Breast epithelium (tissue), 4 donors: ENCODE measurements at places on chromosomes 11 and 22.

GRCh38 chr11:126350836-126351235 lies 4.7 kb upstream of the ST3GAL4 start:
- no peak for DNase-seq

- no peak for DNase-seq
These were observed 20.9 kb upstream of the PARVG start for GRCh38 chr22:44159811-44160210.

DNA sequence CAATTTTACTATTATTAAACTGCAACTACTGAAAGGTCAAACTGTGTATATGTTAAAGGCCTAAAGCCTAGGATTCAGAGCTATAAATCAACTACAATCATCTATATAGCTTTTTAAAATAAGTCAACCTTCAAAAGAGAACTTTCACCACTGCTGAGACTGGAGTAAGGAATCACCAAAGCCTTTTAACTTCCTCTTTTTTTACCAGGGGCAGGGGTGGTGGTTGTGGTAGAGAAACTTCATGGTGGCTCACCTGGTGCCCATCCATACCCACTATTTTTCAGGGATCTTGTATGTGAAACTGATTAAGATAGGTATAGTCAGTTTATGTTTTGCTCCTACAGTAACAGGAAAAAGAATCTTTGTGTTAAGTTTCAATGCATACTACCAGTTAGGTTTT lies 31.5 kb downstream of the TSG101 start:
- DNase-seq, result no peak

DNA sequence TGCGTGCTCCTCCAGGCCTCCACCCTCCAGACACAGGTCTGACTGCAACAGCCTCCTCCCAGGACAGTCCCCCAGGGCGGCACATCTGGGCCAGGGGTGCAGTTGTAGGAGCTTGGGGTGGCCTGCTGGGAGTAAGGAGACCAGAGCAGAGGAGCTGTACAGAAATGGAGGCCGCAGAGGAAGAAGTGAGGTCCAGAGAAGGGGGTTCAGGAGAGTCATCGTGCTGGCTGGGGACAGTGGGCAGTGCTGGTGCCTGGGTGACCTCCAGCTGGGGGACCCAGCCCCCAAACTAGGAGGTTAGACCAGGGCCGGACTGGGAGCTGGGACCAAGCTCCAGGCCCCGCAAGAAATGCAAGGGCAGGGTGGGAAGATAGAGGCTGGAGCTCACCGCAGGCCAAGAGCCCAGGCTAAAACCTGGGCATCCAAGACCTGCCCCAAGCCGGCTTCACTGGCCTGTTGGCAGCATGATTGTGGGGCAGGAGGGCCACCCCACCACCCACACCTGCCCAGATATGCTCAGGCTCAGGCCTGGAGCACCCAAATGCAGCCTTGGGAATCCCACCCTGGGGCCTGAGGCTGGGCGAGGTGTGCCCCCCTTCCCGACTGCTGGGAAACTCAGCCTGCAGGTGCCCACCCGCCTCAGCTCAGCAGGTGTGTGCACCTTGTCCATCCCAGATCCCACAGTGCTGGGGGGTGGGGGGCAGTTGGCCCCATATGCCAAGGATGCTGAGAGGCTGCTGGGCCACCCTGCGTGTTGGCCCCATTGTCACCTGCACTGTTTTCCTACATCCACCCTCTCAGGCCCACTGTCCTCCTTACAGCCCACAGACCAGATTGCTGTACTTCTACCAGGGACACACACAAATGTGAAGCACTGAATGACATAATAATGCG lies 96.9 kb downstream of the MORC2 start:
- peak; percentile 36 for DNase-seq

DNA sequence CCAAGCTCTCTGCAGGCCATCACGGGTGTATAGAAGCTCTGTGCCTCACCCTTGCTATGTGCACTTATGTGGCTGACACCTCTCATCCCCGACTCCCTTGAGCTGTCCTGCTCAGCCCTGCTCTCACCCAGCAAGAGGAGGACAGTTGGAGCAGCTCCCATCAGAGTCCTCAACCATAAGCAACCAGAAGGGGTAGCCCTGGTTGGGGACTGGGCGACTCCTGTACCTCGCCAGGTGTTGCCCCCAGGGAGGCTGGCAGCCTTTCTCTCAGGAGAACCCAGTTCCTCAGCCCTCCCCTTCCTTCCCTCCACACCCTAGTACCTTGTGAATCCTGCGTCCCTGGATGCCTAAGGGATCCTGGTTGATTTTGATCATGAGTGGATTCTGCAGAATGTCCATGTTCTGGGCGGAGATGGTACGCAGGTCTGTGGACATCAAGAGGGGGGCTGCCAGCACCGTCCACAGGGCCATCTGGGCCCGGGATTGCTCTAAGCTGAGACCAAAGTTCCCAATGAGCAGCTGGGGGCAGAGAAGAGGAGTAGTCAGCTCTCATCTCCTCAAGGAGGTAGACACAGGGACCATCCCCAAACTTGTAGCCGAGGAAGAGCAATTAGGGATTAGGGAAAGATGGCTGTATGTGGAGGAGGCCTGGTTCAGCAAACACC lies 8.0 kb downstream of the NAGA start:
- DNase-seq, result no peak

DNA sequence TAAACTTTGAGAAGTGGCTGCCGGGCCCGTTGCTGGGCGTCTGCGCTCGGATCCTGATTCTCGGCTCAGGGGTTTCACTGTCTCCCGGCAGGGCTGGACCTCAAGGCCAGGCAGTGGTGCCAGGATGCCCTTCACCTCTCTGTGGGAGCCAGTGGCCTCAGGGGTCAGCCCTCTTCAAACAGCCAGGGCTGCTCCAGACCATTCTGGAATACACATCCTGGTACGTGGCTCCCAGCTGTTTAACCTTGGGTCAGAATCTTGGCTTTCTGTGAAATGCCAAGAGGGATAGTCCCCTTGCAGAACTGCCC lies 70.5 kb downstream of the MPPED1 start:
- no peak for DNase-seq

GRCh38 chr11:66050581-66051231 lies 1.5 kb upstream of the SF3B2 start:
- no peak for DNase-seq

- no peak for DNase-seq
These were observed 2.5 kb downstream of the OR6X1 start for GRCh38 chr11:123751781-123752180.

GRCh38 chr11:69905611-69906452 lies 86.6 kb upstream of the FGF3 start:
- no peak for DNase-seq

DNA sequence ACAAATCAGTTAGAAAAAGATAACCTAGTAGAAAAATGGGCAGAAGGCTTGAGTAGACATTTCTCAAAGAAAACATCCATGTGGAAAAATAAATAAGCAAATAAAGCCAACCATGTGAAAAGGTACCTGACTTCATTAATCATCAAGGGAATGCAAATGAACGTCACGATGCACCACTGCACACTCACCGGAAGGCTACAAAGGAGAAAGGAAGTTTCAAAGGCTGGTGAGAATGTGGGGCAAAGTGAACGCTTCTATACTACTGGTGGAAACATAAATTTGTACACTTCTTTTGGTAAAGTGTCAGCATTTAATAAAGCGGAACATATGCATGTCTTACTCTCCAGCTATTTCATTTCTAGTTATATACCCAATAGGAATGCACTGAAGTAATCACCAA lies 166.8 kb downstream of the CSNK2A3 start:
- no peak for DNase-seq

DNA sequence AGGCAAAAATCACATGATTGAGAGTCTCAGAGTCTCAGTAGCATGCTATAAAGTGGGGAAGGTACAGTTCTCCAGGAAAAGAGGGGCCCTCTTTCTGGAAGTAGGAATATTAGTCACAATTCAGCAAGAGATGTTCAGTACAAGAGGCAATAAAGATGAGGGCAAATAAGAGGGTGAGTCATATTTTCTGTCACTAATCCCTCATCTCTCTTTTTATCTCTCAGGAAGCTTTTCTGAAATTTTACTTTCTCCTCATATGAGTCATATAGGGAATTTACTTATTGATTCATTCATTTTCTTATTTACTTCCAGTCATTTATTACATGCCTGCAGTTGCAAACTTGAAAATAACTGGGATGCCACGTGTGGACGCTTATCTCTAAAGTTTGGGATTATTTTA lies 3.4 kb upstream of the NXPE1 start:
- DNase-seq, result no peak

DNA sequence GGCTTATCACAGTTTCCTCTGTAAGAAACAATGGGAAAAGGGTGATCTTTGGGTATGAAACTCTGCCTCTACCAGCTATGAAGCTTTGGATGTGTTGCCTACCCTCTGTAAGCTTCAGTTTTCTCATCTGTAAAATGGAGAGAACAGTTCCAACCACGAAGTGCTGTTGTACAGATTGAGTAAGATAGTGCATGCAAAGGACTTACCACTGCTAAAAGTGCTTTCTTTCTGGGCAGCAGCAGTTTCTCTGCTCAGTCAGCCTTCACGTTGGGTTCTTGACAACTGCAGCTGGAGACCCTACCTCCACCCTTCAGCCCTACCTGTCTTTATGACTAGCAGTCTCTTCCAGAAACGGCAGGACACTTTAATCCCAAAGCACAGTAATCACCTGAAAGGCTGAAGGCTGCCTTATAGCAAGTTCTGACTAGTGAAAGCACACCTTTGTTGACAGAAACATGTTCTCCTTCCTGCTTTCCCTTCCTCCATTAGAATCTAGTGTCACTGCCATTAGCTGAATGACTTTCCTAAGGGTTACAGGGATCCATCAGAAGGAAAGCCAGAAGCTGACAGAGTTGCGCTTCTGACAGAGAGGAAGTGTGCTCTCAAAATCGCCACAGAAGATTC lies 91.4 kb downstream of the RPL27A start:
- no peak for DNase-seq

GRCh38 chr11:47539681-47540039 lies 13.3 kb downstream of the CELF1 start:
- DNase-seq, result no peak

DNA sequence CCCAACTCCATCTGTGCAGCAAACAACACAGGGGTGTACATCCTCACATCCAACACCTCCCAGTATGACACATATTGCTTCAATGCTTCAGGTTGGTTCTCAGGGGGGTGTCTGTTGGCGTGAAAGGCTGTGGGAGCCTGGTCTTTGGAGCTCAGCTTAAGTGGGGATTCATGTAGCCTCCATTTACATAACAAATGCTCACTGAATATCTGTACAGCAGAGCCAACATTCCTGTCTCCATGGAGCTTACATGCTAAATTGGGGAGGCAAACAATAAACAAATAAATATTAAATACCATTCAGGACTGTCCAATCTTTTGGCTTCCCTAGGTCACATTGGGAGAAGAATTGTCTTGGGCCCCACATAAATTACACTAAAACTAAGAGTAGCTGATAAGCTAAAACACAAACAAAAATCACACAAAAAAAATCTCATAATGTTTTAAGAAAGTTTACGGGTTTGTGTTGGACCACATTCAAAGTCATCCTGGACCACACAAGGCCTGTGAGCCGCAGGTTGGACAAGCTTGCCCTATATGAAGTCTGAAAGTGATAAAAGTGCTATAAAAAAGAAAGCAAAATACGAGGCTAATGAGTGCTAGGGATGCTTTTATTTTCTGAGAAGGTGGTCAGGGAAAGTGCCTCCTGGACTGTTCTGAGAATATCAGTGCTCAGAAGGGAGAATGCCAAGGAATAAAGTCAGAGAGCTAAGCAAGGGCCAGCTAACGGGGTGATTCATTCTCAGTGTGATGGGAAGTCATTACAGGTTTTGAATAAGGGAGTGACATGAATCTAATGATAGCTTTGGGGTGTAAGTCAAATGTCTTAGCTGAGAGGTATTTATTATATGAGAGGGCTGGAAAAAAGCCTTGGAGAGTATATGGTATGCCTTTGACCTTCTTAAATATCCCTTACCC lies 41.6 kb downstream of the CD44 start:
- DNase-seq, result no peak

- DNase-seq, result no peak
These were observed 425.4 kb downstream of the JRKL start for GRCh38 chr11:96815236-96815635.

- DNase-seq, result no peak
These were observed 3.9 kb downstream of the TOLLIP start for GRCh38 chr11:1305501-1306056.

GRCh38 chr11:61054513-61054912 lies 47.8 kb upstream of the CD5 start:
- DNase-seq, result no peak
